Stimulated activated CD4-positive, alpha-beta T cell treated with anti-CD3 and anti-CD28 coated beads, Interleukin-1b, Interleukin-23, amount 100 ng/mL, for 4 hours (primary cell): ENCODE measurements at places on chromosomes 2 and 18.

DNA sequence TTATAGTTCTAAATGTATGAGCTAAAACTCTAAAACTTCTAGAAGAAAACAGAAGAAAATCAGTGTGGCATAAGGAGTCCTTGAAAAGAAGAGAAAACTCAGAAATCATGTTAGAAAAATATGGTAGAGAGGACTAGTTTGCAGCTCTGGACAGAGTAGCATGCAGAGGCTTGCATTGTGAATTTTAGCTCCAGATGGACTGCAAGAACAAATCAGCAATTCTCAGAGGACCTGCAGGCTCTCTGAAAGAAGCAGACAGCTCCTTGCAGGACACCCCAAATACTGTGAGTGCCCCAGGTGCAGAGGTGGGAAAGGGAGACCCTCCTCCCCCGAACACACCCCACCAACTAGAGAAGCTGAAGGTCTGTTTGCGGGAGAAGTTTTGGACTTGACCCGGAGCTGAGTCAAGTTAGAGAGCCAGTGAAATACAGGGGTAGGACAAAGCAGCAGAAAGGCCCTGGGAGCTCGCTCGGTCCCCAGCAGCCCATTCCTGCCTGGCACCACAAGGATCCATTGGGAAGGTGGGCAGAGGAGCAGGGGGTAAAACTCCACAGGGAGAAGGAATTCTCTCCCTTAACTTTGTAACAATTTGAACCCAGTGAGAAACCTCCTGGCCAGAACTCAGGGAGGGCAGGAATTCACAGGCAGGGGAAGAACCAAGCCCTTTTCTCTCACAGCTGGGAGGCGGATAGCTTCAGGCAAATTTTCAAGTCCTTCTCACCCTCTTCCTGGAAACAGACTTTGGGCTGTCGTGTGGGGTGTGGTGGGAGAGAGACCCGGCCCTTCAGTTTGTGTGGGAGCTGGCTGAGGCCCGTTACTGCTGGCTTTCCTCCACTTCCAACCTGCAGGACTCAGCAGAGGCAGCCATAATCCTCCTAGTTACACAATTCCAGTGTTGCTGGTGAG, 216.2 kb upstream of the SLC35G4 start:
- DNase-seq: no peak

DNA sequence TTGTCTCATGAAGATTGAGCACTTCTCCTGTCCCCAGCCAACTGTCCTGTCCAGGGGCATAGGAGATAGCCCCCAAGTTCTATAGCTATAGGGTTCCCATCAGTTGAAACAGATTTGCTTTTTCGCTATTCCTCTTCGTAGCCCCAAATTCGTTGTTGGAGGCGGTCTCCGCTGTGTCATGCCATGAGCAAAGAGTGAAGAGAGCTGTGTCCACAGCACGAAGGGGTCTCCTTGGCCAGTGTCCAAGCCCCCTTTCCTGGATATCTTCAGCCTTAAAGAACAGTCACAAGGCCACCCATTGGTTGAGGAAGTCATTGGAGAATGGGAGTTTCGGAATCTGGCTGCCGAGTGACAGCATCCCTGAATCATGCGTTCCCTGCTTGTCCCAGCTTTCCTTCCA, 21.0 kb downstream of the IGFBP5 start:
- no peak for DNase-seq

DNA sequence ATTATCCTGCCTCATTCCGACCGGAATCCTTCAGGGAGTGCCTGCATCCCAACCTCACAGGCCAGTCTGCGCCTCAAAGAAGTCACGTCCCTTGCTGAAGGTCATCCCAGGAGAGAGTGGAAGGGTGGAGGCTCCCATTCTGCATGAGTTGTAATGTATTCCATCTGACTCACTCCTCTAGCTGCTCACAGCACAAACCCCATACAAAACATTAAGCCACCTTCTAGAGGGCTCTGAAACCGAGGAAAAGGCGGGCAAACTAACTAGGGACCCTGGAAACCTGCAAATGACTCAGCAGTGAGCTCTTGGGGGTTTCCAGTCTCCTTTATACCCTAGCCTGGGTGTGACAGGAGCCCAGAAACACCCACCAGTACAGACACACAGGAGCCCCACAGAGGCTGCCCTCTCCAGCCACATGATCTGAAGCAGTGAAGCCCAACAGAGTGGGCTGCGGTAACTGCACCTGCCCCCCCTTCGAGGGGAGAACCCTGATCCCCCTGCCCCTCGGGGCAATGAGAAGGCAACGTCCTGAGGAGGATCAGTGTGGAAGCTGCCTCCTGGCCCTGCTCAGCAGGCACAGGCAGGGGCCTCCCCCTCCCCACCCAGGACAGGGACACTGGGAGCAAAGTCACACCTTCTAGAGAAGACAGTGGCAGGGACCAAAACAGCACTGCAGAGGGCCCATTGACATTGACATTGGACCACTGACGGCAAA, 69.3 kb upstream of the SNTG2 start:
- DNase-seq: no peak

DNA sequence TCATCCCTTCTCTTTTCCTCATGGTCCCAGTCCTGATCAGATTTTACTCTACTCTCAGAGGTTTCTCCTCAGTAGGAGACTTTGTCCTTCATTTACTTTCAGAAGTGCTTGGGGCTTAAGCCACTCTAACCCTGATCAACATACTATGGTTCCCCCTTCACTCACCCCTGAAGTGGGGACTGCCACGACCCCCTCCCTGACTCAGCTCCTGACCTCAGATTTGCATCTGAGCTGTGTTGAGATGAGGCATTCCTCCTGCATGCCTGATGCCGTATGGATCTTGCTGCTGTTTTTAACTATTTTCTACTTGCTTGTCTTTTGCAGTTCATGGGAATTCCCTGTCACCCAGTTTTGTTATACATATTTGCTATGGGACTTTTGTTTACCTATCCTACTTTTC, 306.7 kb upstream of the CHST9 start:
- no peak for DNase-seq

GRCh38 chr18:8793445-8794155, 88.2 kb downstream of the MTCL1 start:
- DNase-seq: no peak

DNA sequence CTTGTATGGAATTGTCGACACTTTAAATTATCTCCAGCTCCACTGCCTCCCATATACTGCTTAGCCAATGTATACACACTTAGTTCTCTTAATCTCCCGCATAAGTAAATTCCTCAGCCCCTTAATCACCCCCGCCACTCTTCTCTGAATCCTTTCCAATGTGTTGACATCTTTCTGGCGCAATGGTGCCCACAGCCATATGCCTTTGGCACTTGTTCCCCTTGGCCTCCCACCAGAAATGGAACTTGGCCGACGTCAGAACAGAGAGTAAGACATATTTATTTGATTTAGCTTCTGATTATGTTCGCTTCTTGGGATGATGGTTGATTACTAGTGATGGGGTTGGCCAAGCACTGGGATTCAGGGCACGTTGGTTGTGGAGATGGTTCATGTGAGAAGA, 1089.3 kb upstream of the CELF4 start:
- DNase-seq: no peak
